Activated T-helper 17 cell treated with anti-CD3 and anti-CD28 coated beads, Interleukin-2, amount 50 U/mL, for 72 hours (primary cell): ENCODE measurements at places on chromosomes 12 and 14. TPM values are rescaled to one million over a fixed set of nuclear protein-coding genes. Genes with fewer than 3 reads are reported as not detected.

DNA sequence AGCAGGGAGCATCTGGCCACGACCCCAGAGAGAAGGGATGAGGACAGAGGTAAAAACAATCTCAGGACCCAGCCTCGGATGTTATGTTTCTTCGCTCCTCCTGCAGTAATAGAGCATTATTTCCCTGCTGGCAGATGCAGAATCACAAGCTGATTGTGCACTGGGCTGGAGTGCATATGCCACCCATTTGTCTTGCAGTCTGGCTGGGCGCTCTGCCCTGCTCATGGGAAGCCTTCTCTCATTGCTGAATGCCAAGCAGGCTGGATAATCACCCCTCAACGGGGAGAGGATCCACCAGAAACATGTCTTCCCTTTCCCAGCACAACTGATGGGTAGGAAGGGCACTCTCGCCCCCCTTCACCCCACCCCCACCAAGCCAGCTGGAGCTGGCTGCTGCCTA lies 8.5 kb upstream of the VASH1 start:
- no peak for ATAC-seq

- ATAC-seq = peak; percentile 70
Measured at GRCh38 chr14:74571901-74572725, 39.9 kb downstream of the LTBP2 start.

DNA sequence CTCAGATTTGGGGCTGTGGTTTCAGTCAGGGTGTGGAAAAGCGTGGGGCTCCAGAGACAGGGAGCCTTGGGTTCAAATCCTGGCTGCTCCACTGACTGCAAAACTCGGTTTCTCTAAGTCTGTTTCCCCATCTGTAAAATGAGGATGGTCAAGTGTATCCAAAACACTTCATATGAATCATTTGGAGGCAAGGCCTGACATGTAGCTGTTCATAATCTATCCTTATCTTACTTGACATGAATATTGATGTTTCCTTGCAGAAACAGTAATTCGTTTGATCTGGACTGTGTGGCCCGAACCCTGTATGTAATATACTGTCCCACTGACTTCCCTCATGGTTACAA lies 1.5 kb upstream of the CCDC63 start:
- ATAC-seq = no peak

DNA sequence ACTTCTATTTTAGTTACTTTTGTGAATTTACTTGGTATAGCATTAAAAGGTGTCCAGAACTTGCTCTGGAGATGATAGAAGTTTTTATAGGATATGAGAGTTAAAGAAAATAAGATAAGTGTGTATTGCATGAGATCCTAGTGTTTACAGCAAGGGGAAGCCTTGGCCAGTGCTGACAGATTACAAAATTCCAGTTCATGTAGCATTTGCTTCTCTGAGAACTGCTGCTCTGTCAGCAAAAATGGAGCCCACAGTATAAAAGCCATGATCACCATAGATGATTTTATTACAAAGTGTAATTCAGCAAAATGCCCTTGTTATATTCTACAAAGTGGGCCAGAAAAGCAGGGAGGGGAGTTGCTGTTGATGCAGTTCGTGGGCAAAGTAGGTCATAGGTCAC lies 40.0 kb upstream of the ATF1 start:
- no peak for ATAC-seq

- no peak for ATAC-seq
Measured at GRCh38 chr12:117832459-117833457, 136.0 kb downstream of the KSR2 start.

GRCh38 chr14:67416085-67416484 lies 4.1 kb upstream of the PLEK2 start:
- no peak for ATAC-seq

- ATAC-seq = no peak
Measured at GRCh38 chr14:23129759-23130316, 10.8 kb upstream of the CEBPE start.

Gene MIS18BP1
- total RNA-seq = 75.7 TPM

Gene C12orf50
- total RNA-seq = 0.29 TPM

Gene TPI1
- total RNA-seq = 1,893 TPM

Gene POTEM
- total RNA-seq = not detected
